ENCODE measurements at places on chromosomes 16 and 17.
A peak's percentile ranks its signal among the peaks of the same experiment; 100 is the strongest.

DNA sequence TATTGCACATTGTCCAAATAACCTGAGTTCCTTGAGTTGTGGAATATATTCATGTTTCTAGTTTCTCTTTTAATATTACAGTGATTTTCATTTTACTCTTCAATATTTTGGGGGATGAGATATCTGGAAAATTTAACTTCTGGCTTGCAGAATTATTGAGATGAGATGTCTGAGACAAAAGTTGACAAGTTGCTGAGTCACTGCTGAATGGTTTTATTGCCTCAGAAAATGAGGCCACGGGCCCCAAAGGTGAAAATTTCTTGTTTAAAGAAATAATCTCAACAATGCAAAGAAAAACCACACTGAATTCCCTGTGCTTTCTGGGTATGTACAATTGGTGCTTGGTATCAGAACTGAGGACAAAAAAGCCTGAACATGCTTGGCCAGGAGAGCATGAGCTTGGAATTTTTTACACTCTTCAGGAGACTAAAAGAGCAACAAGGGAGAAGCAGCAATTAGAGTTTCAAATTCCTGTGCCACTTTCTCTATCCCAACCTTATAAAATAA is 129.2 kb upstream of the TOM1L1 start:
- no peak for DNase-seq

GRCh38 chr17:37543637-37544052 is 54.0 kb downstream of the DUSP14 start:
- no peak for DNase-seq

DNA sequence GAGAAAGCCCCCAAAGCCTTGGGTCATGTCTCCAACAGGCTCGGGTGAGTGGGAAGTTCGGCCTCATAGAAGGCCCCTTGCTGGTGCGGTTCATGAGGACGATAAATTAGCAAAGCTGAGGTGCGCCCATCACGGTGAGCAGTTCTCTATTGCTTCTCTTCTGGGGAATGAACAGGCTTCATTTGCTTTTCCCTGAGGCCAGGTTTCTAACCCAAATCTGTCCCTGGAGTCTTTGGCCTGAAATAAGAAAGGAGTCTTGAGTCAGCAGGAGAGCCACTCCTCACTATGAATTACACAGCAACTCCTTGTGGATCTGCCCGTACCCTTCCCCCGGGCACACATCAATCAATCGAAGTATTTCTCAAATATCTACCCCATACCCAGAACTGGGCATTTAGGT is 94.6 kb downstream of the YPEL2 start:
- DNase-seq = no peak

- no peak for DNase-seq
Measured at GRCh38 chr16:88424587-88425235, 28.4 kb upstream of the ZFPM1 start.

DNA sequence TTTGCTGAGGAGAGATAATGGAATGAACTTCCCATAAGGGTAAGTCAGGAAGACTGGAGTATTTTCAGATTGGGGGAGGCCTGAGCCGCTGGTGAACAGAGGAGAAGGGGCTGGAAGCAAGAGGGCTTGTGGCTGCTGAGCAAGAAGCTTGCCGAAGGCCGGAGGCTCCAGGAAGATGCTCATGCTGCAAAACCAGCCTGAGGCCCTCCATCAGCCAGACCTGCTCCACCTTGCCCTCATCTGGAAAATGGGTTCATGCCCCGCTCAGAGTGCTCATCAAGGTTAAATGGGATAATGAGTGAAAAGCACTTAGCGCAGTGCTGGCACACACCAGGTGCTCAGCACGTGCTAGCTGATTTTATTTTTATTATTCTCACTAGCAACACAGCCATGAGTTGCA is 5.5 kb upstream of the ASGR1 start:
- no peak for DNase-seq

DNA sequence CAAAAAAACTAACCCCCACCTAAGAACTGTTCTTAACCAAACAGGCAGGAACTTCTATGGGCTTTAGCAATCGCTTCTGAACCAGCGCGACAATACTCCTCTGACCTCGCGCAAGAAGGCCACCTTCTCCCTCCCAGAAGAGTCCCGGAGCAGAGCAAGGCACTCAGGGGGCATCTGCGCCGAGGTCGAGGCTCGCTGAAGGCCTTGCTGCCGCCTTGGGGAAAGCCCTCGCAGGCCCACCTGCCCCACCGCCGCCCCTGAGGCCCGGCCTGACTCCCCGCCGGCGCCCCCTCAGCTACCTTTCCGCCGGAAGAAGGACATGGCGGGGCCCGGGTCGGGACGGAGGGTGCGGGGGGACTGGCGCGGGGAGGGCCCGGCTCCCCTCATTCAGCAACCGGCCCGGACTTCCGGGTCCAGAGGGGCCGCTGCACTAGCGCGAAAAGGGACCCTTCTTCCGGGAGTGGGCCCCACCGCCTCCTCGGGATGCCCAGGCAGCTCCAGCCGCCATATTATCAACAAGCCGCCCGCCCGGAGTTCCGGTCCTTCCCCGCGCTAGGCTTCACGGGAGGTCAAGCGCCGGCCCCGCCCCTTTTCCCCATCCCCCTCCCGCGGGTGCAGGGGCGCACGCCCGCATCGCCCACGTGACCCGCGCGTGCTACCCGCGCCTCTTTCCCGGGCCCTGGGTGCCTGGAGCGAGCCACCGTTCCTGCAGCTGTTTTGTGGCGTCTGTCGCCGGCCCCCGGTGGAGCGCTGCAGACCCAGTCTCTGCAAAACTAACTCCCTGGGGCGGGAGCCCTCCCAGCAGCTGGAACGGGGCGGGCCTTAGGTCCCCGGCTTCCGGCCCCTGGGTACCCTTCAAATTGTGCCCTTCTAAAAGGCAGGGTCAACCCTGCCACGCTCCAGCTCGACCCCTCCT is at the start of gene AKAP10:
TSS of gene AKAP10 (minus strand) at position 536 of the 916 bp plus-strand sequence. CDS start at position 387, 149 bp downstream.
- peak; percentile 98 for DNase-seq

DNA sequence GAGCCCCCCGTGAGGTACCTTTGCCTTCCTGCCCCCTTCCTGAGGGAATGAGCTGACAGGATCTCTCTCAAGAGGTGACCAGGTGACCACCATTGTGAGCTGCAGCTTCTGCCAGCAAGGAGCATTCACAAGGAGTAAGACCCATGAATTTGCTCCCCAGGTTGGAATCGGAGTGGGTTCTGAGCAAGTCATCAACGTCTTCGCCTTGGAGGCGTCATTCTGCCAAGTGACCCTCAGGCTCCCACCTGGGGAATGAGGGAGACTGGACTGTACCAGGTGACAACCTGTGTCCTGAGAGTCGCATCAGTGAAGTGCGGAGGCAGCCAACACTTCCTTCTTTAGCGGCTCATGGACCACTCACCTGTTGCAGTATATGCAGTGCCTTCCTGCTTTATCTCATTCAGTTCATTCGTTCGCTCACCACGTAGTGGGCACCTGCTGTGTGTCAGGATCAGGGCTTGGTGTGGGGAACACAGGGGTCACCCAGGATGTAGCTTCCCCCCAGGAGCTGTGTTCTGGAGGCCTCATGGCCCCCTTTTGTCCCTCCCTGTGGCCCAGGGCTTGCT is 22.8 kb downstream of the WSCD1 start:
- DNase-seq = no peak

- no peak for DNase-seq
Measured at GRCh38 chr17:10527419-10527818, 9.1 kb upstream of the MYH1 start.

- no peak for DNase-seq
Measured at GRCh38 chr17:57365420-57365819, 109.1 kb downstream of the MSI2 start.

- no peak for DNase-seq
Measured at GRCh38 chr17:78132084-78132676, 1.6 kb downstream of the TMC8 start.

DNA sequence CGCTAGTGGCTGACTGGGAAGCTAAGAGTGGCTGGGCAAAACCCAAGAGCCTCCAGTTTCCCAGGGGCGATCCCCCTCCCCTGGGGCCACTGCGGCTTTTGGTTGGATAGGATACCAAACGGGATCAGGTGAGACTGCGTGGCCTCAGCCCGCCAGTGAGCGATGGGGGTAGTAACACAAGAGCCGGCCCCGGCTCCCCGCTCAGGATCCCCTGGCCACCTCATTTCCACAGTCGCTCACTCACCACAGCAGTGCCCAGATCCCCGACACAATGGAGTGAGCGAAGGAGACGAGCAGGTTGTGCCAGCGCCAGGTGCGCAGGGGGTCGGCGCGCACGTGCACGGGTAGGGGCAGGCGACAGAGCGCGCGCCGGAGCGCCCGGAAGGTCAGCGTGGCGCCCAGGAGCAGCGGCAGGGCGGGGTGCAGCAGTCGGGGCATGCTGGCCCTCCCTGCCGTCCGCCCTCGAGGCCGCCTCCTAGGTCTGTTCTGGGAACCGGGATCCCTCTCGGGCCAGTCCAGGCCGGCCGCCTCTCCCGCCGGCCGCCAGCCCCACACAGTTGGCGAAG is 290 bp downstream of the TLCD1 start:
- peak; percentile 75 for DNase-seq

- DNase-seq = no peak
Measured at GRCh38 chr16:81879625-81880024, 100.5 kb downstream of the PLCG2 start.

DNA sequence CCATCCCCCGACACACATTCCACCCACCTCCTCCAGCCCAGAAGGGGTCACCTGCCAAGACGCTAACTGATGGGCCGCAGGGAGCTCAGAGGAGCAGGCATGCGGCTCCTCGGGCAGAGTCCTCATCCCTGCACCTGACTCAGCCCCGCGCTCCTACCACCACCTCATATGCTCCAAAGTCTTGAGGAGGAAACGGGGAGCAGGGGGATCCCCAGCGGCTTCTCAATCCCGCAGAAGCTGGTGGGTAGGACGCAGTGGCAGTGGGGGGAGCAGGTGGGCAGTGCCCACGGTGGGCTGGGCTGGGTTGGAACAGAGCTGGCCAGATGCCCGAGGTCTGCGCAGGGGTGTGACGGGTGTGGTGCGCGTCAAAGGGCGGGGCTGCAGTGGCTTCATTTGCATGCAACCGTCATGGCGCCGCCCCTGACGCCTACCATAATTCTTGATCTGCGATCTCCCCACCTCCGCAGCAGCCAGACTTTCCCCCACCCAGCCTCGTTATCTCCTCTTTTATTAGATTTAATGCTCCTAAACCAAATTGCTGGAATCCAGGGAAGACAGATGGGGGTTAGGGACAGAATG is 39.0 kb upstream of the EMP2 start:
- DNase-seq = no peak

- DNase-seq = no peak
Measured at GRCh38 chr17:3964203-3965117, at the start of gene ATP2A3. Gene ATP2A3 (minus strand): TSS chr17:3964437. CDS start chr17:3964291, 146 bp downstream.

- no peak for DNase-seq
Measured at GRCh38 chr16:65876056-65876408, 490.5 kb upstream of the CDH5 start.

- peak; percentile 21 for DNase-seq
Measured at GRCh38 chr16:50266337-50267091, at the start of gene ADCY7. Gene ADCY7 (plus strand): TSS chr16:50266551. CDS start chr16:50288180, 21,629 bp downstream.

DNA sequence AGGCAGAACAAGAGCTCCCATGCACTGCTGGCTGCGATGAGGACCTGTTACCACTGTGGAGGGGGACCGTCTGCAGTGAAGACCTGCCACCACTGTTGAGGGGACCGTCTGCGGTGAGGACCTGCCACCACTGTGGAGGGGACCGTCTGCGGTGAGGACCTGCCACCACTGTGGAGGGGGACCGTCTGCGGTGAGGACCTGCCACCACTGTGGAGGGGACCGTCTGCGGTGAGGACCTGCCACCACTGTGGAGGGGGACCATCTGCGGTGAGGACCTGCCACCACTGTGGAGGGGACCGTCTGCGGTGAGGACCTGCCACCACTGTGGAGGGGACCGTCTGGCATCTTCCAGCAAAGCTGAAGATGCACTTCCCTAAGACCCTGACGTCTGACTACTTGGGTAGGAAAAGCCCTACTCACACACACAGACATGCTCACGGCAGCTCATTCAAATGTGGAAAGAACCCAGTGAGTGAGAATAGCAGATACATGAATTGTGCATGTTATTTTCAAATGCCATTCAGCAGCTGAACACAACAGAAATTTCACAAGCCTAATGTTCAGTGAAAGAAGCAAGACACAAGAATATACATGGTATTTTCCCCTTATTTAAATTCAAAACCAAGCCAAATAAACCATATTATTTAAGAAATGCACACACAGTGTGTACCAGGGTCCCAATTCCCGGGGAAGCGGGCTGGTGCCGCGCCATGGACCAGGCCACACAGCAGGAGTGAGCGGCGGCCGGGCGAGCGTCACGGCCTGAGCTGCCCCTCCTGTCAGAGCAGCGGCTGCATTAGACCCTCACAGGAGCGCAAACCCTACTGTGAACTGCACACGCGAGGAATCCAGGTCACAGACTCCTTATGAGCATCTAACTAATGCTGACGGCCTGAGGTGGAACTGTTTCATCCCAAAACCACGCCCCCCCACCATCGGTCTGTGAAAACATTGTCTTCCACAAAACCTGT is 64.2 kb upstream of the METRNL start:
- DNase-seq = no peak

DNA sequence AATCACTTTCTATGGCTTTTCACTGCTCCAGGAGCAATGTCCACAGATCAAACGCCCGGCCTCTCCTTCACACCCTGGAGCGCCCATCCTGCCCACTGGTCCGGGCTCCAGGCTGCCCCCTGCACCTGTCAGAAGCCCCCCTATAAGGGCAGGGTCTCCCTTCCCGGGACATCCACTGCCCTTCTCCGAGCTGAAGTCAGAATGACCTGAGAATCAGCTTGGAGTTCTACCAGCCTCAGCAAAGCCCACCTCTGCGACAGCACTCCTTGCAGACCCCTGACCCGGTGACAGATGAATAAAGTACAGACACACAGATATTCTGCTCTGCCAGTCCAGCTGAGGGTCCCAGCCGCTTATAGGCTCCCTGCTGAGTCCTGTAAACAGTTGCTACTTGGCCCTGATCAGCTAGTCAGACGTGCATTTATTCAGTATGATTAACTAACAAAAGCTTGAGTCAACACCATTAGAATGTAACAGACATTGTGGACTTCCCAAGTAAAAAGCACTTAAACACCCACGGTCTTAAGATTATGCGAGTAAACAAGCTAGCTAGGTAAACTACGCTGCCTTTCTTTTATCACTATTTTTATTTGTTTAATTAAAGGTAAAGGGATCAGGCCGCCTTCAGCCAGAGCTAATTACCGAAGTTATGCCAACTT is 4.8 kb downstream of the SLC7A5 start:
- DNase-seq = no peak
